ENCODE measurements at places on chromosomes 2 and 18. TPM values are rescaled to one million over a fixed set of nuclear protein-coding genes. Genes with fewer than 3 reads are reported as not detected.

DNA sequence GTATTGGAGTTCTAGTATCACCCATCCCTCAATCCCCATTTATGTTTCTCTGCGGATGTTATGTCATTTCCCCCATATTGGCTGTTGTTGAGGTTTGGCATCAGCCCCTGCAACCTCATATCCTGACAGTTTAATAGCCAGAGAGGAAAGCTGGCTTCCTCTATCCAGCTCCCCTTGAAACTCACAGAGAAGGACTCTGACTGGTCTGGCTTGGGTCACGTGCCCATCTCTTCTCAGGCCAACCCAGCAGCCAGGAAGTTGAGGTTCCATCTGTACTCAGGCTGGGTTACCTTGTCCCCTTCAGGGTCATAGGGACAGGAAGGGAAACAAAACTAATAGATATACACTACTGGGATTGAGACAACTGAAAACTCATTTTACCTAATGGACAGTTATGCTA lies 148.0 kb upstream of the SLC14A2 start:
- no peak for DNase-seq

DNA sequence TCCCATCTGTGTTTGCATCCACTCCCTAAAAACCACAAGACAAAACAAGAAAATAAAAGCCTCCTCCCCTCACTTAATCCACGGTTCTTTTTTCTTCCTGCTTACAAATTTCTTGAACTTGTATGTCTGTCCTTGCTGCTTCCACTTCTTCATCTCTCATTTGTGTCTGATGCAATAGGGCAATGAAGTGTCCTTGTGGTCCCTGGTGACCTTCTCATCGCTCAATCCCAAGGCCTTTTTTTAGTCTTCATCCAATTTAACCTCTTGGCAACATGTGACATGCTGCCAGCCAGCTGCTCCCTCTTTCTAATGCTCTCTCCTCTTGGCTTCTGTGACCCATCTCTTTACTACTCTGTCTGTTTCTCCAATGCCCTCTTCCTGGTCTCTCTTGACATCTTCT lies 87.6 kb downstream of the SEMA4F start:
- DNase-seq: no peak

GRCh38 chr18:44627280-44627679 lies 53.4 kb upstream of the SETBP1 start:
- no peak for DNase-seq

GRCh38 chr2:75047992-75048625 lies 89.7 kb downstream of the POLE4 start:
- DNase-seq: no peak

DNA sequence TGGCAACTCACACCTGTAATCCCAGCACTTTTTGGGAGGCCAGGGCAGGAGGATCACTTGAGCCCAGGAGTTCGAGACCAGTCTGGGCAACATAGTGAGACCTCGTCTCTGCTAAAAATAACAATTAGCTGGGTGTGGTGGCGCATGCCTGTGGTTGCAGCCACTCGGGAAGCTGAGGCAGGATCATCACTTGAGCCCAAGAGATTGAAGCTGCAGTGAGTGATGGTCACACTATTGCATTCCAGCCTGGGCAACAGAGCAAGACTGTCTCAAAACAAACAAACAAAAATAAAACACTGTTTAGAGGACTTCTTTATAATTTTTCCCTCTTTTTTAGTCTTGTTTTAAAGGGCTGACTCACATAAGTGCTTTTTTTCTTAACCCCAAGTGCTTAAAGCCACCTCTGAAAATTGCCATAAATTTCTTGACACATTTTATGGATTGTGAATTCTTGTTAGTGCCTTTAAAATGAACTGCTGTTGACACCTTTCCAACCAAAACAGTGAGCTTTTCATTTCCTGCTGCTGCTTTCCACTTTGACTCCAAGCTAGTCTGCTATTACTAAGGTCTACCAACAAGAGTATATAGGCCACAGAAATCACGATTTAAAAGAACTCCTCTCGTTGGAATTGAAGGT lies 41.7 kb downstream of the CYP20A1 start:
- no peak for DNase-seq

- no peak for DNase-seq
These were observed 558.0 kb downstream of the STK39 start for GRCh38 chr2:167689444-167689843.

DNA sequence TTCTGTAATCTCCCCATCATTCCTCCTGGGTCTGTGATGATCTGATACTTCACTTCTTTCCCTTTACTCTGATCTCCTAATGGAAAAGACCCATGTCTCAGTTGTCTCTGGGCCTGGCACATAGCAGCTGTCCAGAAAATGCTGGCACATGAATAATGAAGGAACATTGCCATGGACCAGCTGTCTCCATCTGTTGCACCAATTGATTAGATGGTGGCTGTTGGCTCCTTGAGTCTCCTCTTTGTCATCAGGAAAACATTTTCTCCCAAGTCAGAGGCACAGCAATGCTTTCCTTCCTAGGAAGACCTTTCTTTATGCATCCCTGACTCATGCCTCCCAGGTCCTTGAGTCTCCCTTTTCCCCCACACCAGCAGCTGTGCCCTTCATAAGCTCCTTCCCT lies 286.2 kb upstream of the CXCR4 start:
- DNase-seq: no peak

- DNase-seq: no peak
These were observed 21.0 kb upstream of the EDAR start for GRCh38 chr2:109009920-109010610.

DNA sequence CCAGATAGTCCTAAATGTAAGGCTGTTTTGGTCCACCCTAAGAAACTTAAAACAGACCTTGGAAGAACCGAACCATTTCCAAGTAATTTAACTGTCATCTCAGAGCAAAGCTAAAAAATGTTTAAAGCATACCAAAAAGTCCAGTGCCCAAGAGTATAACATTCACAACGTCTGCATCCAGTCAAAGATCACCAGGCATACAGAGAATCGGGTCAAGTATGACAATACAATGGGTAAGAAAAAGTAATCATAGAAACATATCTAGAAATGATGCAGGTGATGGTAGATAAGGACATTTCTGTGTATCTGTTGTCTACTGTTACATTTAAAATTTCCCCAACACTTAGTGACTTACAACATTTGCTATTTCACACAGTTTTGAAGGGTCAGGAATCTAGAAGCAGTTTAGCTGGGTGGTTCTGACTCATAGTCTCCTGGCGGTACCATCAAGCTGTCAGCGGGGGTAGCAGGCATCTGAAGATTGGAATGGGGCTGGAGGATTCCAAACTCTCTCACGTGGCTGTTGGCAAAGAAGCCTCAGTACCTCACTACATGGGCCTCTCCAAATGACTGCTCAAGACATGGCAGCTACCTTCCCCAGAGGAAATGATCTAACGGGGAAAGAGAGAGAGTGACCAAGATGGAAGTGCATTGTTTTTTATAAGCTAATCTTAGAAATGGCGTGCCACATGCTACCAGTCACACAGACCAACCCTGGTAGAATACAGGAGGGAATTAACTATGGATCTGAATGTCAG lies 36.6 kb upstream of the DYNC2LI1 start:
- DNase-seq: no peak

DNA sequence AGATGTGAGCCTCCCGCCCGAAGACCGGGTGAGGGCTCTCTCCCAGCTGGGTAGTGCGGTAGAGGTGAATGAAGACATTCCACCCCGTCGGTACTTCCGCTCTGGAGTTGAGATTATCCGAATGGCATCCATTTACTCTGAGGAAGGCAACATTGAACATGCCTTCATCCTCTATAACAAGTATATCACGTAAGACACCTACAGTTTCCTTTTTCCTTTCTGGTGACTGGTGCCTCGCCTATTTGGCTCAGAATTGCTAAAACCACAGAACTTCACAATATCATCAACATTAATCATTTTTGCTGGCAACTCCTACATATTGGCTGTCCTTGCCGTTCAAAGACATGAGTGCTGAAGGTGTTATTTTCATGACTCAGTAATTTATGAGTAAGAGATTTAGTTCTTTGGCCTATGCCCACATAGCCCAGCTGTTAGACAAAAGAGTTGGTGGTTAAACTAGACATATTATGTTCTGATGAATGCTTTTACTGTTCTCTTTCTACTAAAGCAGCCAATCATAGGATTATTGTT lies 2.2 kb downstream of the STAMBP start:
- no peak for DNase-seq

DNA sequence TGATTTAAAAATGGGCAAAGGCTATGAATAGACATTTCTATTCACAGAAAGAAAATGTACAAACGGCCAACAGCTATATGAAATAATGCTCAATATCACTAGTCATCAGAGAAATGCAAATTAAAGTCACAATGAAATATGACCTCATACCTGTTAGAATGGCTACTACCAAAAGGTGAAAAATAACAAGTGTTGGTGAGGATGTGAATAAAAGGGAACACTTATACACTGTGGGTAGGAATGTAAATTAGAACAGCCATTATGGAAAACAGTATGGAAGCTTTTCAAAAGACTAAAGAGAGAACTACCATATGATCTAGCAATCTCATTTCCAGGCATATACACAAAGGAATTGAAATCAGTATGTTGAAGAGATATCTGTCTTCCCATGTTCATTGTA lies 118.9 kb upstream of the SPOPL start:
- no peak for DNase-seq

- DNase-seq: no peak
These were observed 122.5 kb downstream of the ARHGAP15 start for GRCh38 chr2:143251681-143252080.

DNA sequence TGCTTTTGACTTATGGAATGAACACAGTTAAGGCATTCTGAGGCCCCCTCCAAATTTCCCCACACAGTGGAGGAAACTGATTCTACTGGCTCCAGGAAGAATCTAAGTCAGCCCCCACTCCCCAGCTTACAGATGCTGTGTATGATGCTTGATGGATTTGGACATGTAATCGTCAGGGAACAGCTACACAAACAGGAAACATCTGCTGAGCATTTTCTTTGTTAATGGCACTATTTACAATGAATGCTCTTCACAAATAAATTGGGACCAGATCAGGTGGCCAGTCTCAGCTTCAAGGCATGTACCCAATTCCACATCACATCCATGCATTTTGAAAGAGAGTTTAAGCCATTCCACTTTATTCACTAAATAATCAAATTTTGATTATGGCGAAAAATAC lies 562.3 kb downstream of the SOX11 start:
- DNase-seq: no peak

DNA sequence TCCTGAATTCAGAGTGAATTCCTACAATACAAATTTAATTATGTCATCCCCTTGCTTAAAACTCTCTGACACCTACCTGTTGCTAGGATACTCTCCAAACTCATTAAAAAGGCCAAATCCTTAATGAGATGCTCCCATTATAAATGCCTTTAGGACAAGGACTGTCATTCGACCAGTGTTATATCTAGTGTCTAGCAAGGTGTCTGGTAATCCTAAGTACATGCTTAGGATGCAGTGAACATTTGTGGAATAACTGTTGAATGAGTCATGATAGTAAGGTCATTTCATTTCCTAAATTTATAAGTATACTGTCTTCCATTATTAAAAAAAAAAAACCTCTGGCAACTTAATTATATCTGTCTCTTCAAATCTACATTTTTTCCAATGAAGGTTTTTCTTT lies 588.9 kb upstream of the NRXN1 start:
- no peak for DNase-seq

DNA sequence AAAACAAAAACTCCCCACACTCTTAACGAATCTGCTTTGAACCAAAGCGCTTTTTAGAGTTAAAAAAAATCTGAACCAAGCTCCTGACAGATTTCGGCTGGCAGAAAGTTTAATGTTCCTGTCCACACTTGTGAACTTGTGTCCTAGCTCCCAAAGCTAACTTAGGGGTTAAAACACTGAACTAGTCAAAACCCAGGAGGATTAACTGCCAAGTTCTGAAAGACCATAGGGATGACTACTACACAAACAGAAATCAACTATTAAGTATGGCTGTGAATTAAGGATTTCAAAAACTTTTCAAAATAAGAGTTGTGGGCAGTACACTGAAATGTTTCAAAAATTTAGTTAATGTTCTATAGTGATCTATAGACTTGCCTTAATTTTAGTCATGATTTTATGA lies 26.2 kb upstream of the CDKL4 start:
- DNase-seq: no peak

- DNase-seq: peak; percentile 23
These were observed 15.0 kb downstream of the KCNJ13 start for GRCh38 chr2:232761301-232761907.

GRCh38 chr2:133292259-133292658 lies 276.0 kb downstream of the NCKAP5 start:
- no peak for DNase-seq

DNA sequence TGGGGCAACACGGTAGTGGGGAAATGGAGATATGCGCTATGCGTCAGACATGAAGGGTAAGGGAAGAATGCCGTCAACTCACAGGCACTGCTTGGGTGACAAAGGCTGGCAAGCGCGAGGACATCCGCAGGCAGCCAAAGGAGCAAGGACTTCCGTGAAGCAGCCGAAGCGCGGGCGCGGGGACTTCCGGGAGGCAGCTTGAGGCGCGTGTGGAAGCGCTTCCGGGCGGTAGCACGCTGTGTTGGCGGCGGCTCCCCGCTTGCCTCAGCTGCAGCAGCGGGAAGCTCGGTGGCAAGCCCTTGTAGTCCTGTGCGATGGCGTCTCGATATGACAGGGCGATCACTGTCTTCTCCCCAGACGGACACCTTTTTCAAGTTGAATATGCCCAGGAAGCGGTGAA lies at the start of gene PSMA8:
Gene PSMA8, plus strand, starts transcription at position 218 of the 400 bp plus-strand sequence. Its CDS starts 97 bp downstream, at position 315.
- peak; percentile 17 for DNase-seq

- no peak for DNase-seq
These were observed 56.3 kb downstream of the RBKS start for GRCh38 chr2:27833931-27834330.

Gene ASAP2
- total RNA-seq: 58.7 TPM

Gene AMER3
- total RNA-seq: 0.32 TPM

Gene ASB18
- not detected for total RNA-seq

Gene VWA3B
- 0.41 TPM for total RNA-seq

Gene LBH
- total RNA-seq: 7.0 TPM

Measured in transverse colon (tissue), 4 donors.